Stimulated activated memory B cell treated with anti-CD40 and anti-IgM and Interleukin-4, amounts not matched to agents 10 μg/mL and 1 μg/mL and 100 μg/mL, for 72 hours (primary cell): ENCODE measurements at places on chromosomes 5 and 9.
A peak's percentile ranks its signal among the peaks of the same experiment; 100 is the strongest.

DNA sequence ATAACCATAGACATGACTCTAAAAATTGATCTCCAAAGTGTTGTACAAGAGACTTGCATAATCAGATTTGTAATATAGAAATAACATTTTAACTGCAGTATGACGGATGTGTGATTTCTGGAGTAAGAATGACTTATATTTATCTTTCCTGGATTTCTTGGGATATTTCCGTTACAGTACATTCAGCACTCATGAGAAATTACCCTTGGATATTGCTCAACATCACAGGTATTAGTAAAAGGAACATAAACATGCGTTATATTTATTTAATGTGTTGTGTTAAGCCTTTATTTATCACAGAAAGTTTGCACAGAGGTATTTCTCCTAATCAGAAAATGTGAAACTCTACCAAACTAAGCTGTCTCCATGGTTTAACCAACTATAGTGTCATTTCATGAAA is 1823.9 kb upstream of the C9orf72 start:
- H3K4me1 ChIP-seq = no peaks in the 10 kb centered on the region
- H3K27me3 ChIP-seq = no peaks in the 10 kb centered on the region
- no peaks in the 10 kb centered on the region for H3K36me3 ChIP-seq
- no peak overlapping the region for H3K27ac ChIP-seq
- H3K4me3 ChIP-seq = no peak overlapping the region

- no peaks in the 10 kb centered on the region for H3K4me1 ChIP-seq
- H3K4me3 ChIP-seq = no peak overlapping the region
- ATAC-seq = no peak
- H3K27ac ChIP-seq = no peak overlapping the region
These were observed 85.1 kb upstream of the VLDLR start for GRCh38 chr9:2536511-2536910.

DNA sequence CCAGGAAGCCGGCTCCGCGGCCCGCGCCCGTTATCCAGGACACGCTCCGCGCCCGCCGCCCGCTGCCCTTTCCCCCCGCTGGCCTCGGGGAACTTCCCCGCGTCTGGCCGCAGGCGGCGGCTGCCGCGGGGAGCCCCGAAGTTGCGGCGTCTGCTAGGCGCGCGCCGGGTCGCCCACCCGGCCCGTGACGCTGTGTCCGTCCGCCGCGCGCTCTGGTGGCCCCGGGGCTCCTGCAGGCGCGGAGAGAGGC is 621 bp upstream of the GCNT4 start:
- H3K4me1 ChIP-seq = peaks cover 19% of the 10 kb centered on the region
- peak; percentile 22 for ATAC-seq
- H3K36me3 ChIP-seq = no peaks in the 10 kb centered on the region
- H3K27me3 ChIP-seq = peaks cover 69% of the 10 kb centered on the region

DNA sequence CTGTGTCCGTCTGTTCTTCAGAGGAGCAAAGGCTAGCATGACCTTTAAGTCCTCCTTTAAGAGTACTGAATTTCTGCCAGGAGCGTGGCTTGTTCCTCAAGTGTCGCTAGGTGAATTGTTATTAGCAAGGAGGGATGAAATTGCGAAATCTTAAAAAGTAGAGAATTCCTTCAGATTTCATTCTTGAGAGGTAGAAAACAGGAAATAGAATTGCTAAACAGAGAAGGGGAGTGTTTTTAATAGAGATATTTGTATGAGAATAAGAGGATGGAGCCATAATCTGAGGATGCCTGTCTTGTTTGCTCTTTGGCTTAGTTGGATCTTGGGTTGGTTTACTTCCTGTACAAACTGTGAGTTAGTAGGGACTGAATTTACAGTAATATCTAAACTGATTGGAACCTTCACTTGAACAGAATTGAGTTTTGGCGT is 39.2 kb downstream of the EXOSC2 start:
- no peak for ATAC-seq
- H3K27ac ChIP-seq = no peak overlapping the region
- H3K4me3 ChIP-seq = no peak overlapping the region
- peaks cover 23% of the 10 kb centered on the region for H3K4me1 ChIP-seq
- H3K27me3 ChIP-seq = no peaks in the 10 kb centered on the region

DNA sequence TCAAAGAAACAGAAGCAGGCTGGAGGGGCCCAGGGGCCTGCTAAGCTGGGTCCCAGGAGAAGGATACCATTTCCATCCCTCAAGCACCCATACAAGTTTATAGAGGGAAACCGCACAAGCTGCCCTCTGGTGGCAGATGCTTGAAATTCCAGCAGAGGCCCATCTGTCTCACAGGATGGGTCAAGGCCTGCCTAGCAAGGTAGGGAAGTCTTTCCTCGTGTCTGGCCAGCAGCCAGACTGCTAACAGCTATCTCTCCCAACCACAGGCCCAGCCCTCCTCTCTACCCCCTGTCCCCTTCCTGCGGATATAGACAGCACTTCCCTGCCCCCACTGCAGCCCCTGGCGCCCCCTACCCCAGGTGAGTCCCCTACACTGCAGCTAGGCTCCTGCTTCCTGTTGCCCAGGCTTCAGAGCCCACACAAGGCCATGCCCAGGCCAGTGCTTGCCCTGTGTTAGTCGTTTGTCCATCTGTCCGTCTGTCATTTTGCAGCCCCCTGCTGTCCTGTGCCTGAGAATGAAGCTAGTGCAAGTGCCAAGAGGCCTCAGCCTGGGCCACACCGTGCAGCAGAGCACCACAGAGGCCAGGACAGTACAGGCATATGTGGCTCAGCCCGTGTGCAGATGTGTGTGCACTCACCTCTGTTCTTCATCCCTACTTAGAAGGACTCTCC is 26.2 kb downstream of the TCF7 start:
- H3K4me3 ChIP-seq = no peak overlapping the region
- H3K27ac ChIP-seq = peak overlapping the region; percentile 55
- peaks cover 26% of the 10 kb centered on the region for H3K36me3 ChIP-seq
- no peaks in the 10 kb centered on the region for H3K27me3 ChIP-seq

DNA sequence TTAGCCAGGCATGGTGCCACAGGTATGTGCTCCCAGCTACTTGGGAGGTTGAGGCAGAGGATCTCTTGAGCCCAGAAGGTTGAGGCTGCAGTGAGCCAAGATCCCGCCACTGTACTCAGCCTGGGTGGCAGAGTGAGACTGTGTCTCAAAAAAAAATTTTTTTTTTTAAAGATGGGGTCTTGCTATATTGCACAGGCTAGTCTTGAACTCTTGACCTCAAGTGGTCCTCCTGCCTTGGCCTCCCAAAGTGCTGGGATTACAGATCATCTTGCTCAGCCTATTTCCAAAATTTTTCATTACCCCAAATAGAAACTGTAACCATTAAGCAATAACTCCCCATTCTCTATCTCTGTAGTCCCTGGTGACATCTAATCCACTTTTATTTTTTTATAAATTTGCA is 4.4 kb upstream of the TBC1D13 start:
- no peak overlapping the region for H3K4me3 ChIP-seq
- no peaks in the 10 kb centered on the region for H3K27me3 ChIP-seq
- H3K27ac ChIP-seq = peak overlapping the region; percentile 94
- peaks cover 3% of the 10 kb centered on the region for H3K36me3 ChIP-seq

DNA sequence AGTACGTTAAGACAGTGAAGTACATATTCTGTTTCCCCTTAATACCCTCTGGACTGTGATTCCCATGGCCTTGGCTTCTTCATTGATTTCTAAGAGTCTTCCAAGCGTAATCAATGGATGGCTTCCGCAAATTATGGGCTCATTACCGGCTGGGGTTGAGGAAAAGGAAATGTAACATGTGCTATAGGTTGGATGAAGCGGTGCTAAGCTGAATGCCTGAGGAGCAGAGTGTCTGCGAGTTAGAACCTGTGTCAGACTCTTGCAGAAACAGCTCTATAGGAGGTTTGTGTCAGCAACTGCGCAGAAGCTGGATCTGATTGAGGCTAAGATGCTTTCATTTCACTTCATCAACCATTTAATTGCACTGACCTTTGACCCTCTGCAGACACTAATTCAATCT is 114.3 kb upstream of the CDH18 start:
- H3K4me1 ChIP-seq = no peaks in the 10 kb centered on the region
- H3K36me3 ChIP-seq = no peaks in the 10 kb centered on the region
- no peak overlapping the region for H3K27ac ChIP-seq
- ATAC-seq = no peak

DNA sequence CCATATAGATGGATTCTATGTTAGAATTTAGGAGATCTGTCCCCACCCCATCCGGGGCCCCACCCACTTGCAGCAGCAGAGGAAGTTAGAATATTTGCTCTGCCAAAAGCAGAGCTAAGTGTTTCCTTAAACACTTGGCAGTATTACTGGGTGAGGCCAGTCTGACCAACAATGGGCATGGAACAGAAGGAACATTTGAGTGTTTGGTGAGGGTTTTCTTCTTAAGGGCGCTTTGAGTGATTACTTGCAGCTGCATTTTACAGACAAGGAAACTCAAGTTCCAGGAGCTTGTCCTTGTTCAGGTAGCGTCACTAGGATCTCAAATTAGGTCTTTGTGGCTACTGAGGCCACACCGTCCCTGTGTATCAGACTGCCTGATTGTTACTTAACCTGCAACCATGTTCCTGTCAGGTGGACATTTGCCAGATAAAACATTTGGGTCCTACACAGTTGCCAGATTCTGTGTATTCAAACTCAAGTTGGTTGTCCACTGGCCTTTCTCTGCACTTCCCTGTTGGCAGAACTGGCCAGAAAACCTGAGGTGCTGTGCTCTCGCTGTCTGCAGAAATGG is 59.3 kb downstream of the SLC46A2 start:
- H3K4me3 ChIP-seq = no peak overlapping the region
- no peak for ATAC-seq
- H3K4me1 ChIP-seq = no peaks in the 10 kb centered on the region
- H3K36me3 ChIP-seq = peaks cover 21% of the 10 kb centered on the region

DNA sequence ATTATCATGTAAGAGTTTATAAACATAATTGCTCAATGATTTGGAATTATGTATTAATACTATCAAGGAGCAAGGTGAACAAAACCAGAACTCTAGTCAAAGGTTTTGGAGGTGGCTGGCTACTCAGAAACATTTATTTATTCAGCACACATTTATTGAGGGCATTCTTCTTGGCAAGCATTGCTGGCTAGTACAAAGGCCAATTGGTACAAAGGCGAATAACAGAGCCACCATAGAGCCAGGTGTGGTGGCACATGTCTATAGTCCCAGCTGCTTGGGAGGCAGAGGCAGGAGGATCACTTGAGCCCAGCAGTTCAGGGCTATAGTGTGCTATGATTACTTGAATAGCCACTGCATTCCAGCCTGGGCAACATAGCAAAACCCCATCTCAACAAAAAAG is 242.1 kb downstream of the CWC27 start:
- H3K4me3 ChIP-seq = no peak overlapping the region
- H3K4me1 ChIP-seq = no peaks in the 10 kb centered on the region
- H3K27me3 ChIP-seq = no peaks in the 10 kb centered on the region

GRCh38 chr5:178396796-178397720 is 164.5 kb upstream of the PHYKPL start:
- H3K27ac ChIP-seq = no peak overlapping the region
- no peaks in the 10 kb centered on the region for H3K36me3 ChIP-seq
- H3K4me1 ChIP-seq = no peaks in the 10 kb centered on the region
- peaks cover 15% of the 10 kb centered on the region for H3K27me3 ChIP-seq
- no peak overlapping the region for H3K4me3 ChIP-seq

GRCh38 chr5:175485631-175486030 is 7.3 kb downstream of the SFXN1 start:
- no peak overlapping the region for H3K4me3 ChIP-seq
- no peak for ATAC-seq
- H3K27ac ChIP-seq = no peak overlapping the region
- peaks cover 45% of the 10 kb centered on the region for H3K4me1 ChIP-seq
- peaks cover 57% of the 10 kb centered on the region for H3K36me3 ChIP-seq

GRCh38 chr5:86108825-86109224 is 508.9 kb upstream of the COX7C start:
- no peak for ATAC-seq
- H3K4me1 ChIP-seq = no peaks in the 10 kb centered on the region
- H3K27ac ChIP-seq = no peak overlapping the region
- no peaks in the 10 kb centered on the region for H3K36me3 ChIP-seq
- no peak overlapping the region for H3K4me3 ChIP-seq

- peaks cover 23% of the 10 kb centered on the region for H3K27me3 ChIP-seq
- no peak overlapping the region for H3K27ac ChIP-seq
These were observed 173.2 kb downstream of the DIRAS2 start for GRCh38 chr9:90469435-90469834.

DNA sequence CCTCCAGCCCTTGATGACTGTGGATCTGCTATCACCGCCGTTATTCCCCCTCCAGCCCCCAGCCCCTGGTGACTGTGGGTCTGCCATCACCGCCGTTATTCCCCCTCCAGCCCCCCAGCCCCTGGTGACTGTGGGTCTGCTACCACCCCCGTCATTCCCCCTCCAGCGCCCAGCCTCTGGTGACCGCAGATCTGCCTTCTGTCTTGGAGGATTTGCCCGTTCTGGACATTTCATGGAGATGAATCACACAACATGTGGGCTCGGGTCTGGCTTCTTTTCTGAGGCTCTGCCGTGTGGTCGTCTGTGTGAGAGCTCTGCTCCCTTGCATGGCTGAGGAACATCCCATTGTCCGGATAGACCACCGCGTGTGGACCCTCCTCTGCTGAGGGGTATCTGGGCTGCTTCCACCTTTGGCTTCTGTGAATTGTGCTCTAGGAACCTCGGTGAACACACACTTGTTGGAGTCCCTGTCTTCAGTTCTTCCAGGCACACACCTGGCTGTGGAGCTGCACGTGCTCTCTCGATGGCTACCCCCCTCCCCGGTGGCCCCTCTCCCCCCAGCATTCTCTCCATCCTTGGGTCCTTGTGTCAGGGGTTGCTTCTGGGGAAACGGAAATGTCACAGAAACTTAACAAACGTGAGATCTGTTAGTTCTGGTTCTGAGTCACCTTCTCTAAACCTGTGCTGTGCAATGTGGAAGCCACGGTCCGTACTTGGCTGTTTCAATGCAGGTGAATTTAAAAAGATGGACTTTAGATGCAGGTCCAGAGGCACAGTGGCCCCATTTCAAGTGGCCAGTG is 105.3 kb upstream of the COL5A1 start:
- no peaks in the 10 kb centered on the region for H3K36me3 ChIP-seq
- no peak for ATAC-seq
- H3K4me3 ChIP-seq = no peak overlapping the region
- no peaks in the 10 kb centered on the region for H3K4me1 ChIP-seq
- no peak overlapping the region for H3K27ac ChIP-seq

- H3K27me3 ChIP-seq = no peaks in the 10 kb centered on the region
- H3K36me3 ChIP-seq = no peaks in the 10 kb centered on the region
- H3K27ac ChIP-seq = no peak overlapping the region
- H3K4me1 ChIP-seq = peaks cover 30% of the 10 kb centered on the region
- ATAC-seq = no peak
- no peak overlapping the region for H3K4me3 ChIP-seq
These were observed 42.2 kb upstream of the ANKRD33B start for GRCh38 chr5:10521466-10522223.

GRCh38 chr5:68484307-68485068 is 268.9 kb downstream of the PIK3R1 start:
- H3K4me1 ChIP-seq = peaks cover 5% of the 10 kb centered on the region
- H3K36me3 ChIP-seq = no peaks in the 10 kb centered on the region
- no peak overlapping the region for H3K4me3 ChIP-seq
- H3K27ac ChIP-seq = no peak overlapping the region
- H3K27me3 ChIP-seq = peaks cover 30% of the 10 kb centered on the region

- peaks cover 41% of the 10 kb centered on the region for H3K27me3 ChIP-seq
- H3K4me3 ChIP-seq = no peak overlapping the region
- no peaks in the 10 kb centered on the region for H3K36me3 ChIP-seq
These were observed 2.0 kb downstream of the LOX start for GRCh38 chr5:122076050-122076461.

GRCh38 chr5:143405063-143405848 is 1.8 kb upstream of the NR3C1 start:
- H3K27ac ChIP-seq = peak overlapping the region; percentile 100
- H3K4me3 ChIP-seq = peak overlapping the region; percentile 87
- H3K36me3 ChIP-seq = peaks cover 9% of the 10 kb centered on the region
- ATAC-seq = peak; percentile 60
